ENCODE measurements at places on chromosomes 3 and 15. TPM values are rescaled to one million over a fixed set of nuclear protein-coding genes. Genes with fewer than 3 reads are reported as not detected.

The PLA2G4B gene
- total RNA-seq: 0.72 TPM

The HESX1 gene
- total RNA-seq: 0.29 TPM

The TLR9 gene
- total RNA-seq: not detected

DNA sequence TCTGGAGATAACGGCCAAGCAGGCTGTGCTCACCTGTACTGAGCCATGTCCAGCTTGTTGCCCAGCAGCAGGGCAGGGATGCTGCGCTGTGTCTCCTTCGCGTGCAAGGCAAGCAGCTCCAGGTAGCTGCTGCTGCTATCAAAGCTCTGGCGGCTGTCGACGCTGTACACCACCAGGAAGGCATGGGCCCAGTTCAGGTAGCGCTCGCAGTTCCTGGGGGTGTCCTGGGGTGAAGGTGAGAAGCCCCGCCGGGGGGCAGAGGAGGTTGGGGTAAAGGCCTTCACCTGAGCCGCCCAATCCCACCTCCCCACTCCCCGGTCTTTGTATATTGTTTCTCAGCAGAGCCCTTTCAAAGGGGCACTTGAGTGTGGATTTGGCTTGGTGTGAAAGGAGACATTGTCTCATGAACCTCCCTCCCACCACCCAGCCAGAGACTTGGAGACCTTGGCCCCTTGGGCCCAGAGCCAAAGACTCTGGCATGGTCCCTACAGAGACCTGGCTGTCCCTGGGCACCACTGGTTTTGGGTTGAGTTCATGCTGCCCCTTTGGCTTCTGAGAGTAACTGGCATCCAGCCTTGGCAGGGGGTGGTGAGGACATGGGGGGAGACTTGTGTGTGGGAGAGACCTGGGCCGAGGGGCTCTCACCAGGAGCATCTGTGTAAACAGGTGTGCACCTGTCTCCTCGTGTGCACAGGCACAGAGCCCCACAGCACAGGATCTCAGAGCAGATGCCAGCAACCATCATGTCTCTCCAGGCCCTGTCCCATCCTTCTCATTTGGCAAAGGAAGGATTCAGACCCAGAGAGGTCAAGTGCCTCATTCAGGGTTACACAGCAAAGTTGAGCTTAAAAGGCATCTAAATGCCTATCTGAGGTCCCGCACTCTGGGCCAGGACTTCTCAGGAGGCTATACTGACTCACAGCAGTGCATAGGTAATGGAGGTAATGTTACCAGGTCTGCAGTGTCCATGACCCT lies 9.1 kb downstream of the RASL12 start:
- DNase-seq: no peak

- DNase-seq: no peak
These were observed 235.4 kb downstream of the PYDC2 start for GRCh38 chr3:191696348-191696747.

DNA sequence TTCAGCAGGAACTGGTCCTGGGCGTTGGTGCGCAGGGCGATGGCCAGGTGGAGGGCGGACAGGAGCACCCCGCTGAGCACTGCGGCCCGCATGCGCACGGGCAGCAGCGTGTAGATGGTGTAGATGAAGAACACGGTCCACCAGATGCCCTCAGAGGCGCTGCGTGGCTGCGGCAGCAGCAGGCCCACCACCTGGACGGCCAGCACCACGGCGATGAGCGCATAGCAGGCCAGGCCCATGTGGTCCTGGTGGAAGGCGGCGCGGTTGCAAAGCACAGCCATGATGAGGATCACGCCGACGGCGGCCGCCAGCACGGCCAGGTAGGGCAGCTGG lies 1.5 kb downstream of the ADCY5 start:
- no peak for DNase-seq

DNA sequence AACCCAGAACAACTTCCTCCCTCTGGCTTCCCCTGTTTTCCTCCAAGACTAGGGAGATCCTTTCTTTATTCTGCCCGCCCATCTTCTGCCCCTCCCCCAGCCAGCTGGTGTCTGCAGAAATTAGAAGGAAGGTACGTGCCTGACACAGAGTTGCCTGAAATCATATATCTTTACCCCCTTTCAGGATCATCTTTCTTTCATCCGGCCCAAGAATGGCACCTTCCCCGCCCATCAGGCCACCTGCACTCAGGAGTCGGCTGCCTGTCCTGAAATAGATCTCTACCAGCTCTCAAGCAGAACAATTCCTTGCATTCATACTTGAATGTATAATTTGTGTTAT lies 133.7 kb downstream of the VGLL4 start:
- DNase-seq: peak; percentile 85
